ENCODE measurements at places on chromosomes 7 and 10.

GRCh38 chr10:22874189-22874854 is 53.5 kb upstream of the ARMC3 start:
- peak; percentile 58 for DNase-seq

- DNase-seq = no peak
Measured at GRCh38 chr7:120320218-120320961, 47.4 kb downstream of the KCND2 start.

DNA sequence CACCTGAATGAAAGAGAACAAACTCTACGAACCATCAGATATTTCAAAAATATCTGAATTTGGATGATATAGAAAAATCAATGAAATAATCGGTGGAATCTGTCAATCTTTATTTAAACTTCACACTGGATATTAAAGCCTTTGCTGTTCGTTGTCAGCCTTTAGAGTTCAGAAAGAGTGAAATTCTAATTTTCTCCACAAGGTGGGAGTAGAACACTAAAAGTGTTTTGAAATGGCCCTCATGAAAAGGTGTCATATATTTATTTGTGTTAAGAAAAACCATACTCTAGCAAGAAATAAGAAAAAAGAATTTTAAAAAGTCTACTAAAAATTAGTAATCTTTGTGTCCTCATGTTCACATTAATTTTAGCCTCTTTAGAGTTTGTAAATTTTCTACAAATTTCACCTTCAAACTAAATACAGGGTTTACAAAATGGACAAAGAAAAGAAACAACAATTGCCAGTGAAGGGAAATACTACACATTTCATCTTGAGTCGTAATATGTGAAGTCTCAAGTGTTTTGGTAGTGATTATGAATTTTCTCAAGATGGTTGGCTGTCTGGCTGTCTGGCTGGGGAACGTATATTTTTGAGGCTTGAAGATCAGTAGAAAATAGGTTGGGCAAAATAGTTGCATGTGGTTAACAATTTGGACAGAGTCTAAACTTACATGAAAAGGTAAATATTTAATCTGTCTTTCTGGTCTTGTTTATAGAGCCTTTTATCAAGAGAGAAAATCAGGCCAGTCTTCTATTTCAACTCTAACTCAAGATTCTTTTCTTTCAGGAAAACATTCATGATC is 43.7 kb downstream of the DNAJB9 start:
- DNase-seq = no peak

GRCh38 chr7:78013386-78013785 is 214.8 kb downstream of the PHTF2 start:
- no peak for DNase-seq

GRCh38 chr7:100692578-100692961 is 1.5 kb downstream of the GIGYF1 start:
- DNase-seq = no peak

DNA sequence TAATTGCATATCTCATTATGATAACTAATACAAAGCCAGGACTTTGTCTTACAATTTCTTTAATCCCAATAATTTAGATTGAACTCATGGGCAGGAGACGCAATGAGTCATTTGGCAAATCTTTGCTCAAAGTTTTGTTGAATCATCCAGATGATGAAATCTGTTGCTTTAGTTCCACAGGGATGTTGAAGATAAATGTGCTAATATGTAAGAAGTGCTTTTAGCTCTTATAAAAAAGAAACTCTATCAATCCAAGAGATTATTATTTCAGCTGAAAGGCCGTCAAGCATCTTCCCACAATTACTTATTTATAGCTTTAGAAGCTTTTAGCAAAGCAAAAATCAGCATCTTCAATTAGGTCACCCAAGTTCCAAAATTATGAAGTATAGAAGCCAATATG is 36.8 kb upstream of the ANK3 start:
- DNase-seq = no peak

DNA sequence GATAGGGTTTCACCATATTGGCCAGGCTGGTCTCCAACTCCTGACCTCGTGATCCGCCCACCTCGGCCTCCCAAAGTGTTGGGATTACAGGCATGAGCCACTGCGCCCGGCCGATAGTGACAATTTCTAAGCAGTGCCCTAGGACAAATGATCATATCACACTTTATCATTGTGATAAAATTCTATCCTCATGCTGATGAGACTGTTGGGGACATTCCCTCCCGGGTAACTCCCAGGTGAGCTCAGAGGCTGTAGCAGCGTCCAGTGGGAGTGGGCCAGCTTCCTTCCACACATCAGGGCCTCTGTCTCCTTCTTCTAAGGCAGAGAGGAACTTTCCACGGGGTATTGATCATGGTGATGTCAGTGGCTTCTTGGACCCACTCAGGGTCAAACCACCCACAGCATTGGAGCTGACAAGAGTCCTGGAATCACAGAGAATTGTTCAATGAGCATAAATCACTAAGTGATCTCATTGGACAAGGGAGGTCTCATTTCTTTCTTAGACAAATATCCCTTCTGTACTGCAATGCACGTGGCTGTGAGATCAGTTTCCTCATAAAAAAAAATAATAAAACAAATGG is 256.1 kb downstream of the KLF6 start:
- DNase-seq = no peak

DNA sequence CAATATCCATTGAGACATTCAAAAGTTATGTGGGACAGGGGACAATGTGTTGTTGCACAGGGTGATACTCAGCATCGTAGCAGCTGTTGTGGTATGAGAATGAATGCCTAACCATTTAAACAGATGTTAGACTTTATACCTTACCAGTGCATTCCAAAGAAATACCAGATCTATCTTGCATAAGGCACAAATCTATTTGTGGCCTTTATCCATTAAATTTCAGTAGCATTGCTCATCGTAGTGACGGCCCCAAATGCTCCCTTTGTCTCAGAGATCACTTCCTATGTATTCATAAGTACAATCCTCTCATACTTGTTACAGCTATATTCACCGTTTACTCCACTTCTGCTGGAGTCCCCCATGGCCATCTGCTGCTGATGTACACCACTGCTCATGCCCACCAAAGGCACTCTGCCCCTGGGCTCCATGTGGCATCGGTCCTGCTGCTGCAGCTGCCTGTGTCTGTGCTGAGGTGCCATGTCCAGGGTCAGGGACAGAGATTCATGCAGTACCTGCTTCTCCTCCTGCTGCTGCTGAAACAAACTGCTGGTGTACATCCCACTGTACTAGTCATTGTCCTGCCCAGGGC is 96.3 kb downstream of the CPED1 start:
- DNase-seq = no peak

- no peak for DNase-seq
Measured at GRCh38 chr7:117047496-117047895, 94.2 kb downstream of the ST7 start.

- no peak for DNase-seq
Measured at GRCh38 chr10:42734536-42734935, 48.1 kb upstream of the BMS1 start.

- DNase-seq = no peak
Measured at GRCh38 chr7:1895664-1896515, 225.8 kb downstream of the ELFN1 start.

GRCh38 chr10:115909962-115910731 is 362.9 kb downstream of the GFRA1 start:
- no peak for DNase-seq

DNA sequence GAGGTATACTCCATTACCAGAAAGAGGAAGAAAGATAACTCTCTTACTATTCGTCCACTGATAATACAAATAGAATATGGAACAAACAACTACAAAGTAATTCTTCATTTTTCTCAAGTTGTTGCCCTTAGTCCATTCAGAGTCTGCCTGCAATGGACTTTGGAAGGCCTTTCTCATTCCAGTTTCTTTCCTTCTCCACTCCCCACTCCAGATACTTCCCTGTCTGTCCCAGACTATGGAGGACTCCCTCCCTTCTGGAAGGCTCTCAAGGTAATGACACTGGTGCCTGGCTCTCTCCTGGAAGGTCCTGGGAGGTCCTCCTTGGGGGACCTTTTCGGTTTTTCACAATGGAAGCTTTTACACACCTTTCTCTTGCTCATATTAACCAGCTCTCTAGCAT is 167.8 kb downstream of the SDHAF3 start:
- DNase-seq = no peak

GRCh38 chr7:5228066-5228465 is 38.0 kb downstream of the WIPI2 start:
- no peak for DNase-seq

DNA sequence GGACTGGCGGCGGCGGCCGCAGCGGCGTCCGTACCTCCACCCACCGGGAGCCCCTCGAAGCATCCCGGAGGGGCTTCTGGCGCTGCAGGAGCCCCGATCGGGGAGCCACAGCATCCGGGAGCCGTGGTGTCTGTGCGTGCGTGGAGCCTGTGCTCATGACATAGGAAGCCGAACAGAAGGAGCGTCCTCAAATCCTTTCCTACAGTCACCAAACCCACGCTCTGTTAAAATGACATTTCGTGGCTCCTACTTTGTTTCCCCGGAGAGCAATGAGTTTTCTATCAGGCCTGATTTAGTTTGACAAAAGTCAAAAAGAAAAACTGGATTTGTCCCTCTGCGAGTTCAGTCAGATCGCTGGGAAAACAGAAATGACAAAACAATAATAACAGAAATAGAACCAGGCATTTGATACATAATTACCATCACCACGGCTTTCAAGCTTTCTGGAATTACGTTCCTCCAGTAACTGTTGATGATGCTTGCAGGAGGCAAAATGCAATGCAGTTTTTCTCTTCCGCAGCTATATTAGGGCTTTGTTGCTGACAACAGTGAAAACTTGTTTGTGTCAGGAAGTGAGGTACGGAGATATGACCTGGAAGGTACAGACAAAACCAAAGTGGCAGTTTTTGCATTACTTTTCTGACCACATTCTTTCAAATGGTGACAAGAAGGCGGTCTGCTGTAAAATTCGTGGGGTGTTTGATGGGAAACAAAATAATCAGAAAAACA is 219.3 kb upstream of the MKLN1 start:
- DNase-seq = no peak

- no peak for DNase-seq
Measured at GRCh38 chr7:146764458-146764857, 647.9 kb downstream of the CNTNAP2 start.

DNA sequence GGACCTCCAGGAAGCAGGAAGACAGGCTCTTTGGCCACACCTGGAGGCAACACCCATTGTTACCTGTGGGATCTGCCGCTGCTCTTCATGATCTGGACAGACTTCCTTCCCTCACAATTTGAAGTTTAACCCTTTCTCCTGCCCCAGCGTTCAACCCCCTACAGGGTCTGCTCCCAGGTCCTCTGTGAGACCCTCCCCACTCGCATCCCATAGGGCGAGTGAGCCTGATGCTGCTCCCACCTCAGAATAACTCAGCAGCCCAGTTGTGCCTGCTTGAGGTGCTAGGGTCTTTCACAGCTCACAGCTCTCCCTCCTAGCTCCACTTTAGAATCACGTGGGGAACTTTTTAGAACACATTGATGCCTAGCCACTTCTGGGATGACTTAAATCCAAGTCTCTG is 61.8 kb upstream of the C10orf90 start:
- no peak for DNase-seq

DNA sequence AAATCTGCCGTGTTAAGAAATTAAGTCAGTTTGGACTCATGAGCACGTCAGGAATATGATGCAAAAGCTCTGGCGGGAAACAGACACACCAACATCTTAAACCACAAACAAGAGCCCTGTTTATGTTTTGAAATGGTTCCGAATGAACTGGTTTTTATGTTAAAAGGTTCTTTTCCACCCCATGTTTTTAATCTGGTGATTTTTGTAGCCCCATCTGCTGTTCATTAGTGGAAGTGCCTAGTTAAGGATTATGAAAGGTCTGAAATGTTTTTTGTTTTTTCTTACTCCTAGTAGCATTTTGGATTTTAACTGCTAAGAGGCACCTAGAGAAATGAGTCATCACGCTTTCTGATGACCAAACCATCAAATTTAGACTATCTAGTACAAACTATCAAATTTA is 404.1 kb upstream of the MKI67 start:
- DNase-seq = no peak

DNA sequence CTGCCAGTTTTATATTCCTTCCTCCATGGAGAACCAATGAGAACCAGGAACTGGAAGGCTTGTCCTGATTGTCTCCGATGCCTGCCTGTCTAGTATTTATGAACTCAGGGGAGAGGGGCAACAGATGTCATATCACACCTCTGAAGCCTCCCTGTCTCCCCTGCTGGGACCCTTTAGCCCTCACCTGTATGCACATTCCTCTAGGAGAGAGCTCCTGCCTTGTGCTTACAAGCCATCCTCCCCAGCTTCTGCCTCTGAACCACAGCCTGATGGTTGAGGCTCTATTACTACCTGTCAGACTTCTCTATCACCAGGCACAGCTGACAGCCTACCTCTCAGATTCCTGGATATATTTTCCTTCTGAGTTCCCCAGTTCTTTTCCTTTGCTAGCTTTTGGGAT is 5.9 kb upstream of the FAM131B start:
- DNase-seq = no peak

GRCh38 chr10:93063144-93063976 is 2.8 kb downstream of the CYP26C1 start:
- DNase-seq = no peak

DNA sequence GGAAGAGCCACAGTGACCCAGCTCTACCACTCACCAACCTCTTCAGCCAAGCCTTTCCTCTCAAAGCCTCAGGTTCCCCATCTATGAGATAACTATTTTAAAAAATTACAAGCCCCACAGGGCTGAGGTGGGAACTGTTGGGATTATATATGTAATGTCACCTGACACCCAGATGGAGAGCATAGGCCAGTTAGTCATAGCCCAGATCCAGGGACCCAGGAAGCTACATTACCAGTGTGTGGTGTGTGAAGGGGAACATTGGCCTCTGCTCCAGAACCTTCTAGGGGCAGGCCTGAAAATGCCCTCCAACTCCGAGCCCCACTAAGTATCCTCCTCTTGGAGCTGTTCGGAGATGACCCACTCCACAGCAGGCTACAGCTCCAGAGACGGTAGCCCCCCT is 162.4 kb downstream of the NRF1 start:
- no peak for DNase-seq

DNA sequence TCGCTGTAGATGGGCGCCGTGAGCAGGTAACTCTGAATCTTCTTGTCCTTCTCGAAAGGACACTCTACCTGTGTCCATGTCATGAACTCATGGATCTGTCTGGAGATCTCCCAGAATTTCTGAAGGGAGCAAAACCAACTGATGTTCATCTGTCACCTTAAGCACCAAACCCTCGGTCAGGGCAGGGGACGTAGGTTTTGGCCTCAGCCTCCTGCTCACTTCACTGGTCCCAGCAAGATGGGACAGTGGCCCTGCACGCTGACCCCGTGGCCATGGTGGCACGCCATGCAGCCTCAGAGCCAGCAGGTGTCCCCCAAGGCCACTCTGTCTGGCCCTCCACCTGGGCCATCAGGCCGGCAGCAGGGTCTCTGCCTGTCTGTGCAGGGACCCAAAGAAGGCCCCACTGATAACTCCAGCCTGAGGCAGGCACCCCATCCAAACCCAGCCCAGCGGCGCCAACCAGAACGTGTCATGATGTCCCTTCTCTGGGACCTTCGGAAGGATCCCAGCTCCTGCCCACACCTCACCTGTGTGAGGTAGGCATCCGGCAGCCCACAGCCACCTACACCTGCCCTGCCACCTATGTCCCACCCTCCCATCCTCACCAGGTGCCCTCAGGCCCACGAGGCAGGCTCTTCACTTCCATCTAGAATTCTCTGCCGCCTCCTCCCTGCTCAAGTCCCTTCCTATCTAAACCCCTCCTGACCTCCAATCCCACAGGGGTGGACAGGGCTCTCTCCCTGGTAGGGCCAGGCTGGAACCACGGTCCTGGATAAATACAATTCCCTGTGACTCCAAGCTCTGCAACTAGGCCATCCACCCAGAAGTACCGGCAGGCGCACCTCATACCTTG is 59.0 kb downstream of the CSGALNACT2 start:
- DNase-seq = no peak

Measured in anterior cingulate cortex (tissue), 58 donors.